Naive B cell (primary cell): ENCODE measurements at places on chromosomes 2 and 18.

DNA sequence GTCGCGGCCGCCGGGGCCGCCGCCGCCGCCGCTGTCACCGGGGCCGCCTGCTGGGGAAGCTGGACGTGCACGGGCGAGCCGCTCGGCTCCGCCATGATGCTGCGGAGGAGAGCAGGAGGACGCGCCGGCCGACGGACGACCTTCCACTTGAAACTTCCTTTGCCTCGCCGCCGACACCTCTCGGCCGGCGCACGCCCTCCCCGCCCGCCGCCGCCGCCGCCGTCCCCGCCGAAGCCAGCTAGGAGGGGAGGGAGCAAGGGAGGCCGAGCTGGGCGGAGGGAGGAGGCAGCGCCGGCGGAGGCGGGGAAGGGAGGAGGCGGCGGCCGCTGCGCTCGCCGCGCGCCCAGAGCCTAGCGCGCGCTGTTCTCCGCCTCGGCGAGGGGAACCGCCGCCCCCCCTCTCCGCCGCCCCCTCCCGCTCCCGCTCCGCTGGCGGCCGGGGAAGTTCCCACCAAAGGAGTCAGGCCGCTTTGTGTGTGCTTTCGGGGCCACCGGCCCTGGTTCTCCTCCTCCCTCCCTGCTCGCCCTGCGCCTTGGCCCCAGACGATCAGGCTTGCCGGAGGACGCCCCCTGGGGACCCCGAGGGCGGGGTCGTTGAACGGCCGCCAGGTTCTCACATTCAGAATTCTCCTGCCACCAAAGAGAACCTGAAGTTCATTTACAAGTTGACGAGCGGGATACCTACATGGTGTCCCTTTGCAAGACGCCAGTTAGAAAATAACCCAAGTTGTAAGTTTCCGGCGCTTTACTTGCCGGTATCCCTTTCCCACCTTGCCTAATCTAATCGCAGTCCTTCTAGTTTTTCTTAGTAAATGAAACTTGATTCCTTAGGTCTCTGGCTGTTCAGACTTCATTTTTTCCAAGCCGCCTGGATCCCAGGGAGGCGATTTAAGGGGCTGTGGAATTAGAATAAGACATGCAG lies at the start of gene STK39:
STK39 (minus strand) TSS at position 255 of the 921 bp plus-strand sequence; CDS start at position 95, 160 bp downstream.
- peak; percentile 68 for DNase-seq

- no peak for DNase-seq
These were observed 51.9 kb downstream of the VRK2 start for GRCh38 chr2:58098254-58099095.

GRCh38 chr2:165074884-165075283 lies 119.6 kb upstream of the SLC38A11 start:
- DNase-seq, result no peak

DNA sequence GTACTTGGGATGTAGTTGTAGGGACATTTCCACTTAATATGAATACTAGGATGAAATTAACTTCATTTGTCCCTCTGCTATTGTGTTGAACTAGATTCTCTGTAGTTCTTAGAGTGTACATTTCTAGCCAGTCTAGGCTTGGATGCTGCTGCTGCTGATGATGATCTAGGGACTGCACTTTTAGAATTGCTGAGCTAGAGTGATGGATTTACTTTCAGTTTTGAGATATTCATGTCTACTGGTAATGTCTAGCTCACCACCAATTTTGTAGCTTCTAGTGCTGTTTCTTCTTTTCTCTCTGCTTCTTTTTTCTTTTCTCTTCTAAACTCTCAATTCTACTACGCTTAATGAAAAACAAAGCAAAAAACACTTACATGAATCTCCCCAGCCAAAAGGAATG lies 49.4 kb downstream of the MRPS9 start:
- no peak for DNase-seq

- DNase-seq, result no peak
These were observed 406.9 kb downstream of the DCDC2C start for GRCh38 chr2:4110273-4110672.

- no peak for DNase-seq
These were observed 89.9 kb upstream of the CD226 start for GRCh38 chr18:70037431-70038061.

GRCh38 chr2:75055820-75056675 lies 97.6 kb downstream of the POLE4 start:
- no peak for DNase-seq

DNA sequence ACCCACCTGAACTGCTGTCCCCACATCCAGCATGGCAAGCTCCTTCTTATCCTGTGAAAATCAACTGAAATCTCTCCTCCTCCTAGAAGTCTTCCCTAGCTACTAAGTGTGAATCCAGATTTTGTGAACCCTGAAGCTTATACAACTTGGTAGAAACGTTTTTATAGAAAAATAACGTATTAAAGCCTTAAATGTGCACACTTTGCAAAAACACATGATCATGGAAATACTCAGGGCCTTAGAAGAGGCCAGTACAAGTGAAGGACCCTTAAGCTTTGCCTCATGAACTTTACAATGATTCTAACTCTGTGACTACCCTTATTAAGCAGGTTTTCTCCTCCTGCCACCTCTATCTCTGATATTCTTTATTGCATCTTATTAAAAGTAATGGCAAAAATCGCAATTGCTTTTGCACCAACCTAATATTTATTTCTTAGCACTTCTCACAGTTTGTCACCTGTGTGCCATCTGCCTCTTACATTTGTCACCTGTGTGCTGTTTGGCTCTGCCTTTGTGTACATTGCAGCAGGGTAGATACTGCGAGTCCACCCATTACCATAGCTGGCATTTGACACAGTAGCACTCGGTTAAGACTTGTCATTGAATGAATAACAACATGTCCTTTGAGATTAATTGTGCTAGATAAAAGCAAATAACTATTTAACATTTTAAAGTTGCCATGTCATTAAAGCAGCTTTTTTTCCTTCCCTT lies 42.2 kb downstream of the FRZB start:
- DNase-seq, result no peak

DNA sequence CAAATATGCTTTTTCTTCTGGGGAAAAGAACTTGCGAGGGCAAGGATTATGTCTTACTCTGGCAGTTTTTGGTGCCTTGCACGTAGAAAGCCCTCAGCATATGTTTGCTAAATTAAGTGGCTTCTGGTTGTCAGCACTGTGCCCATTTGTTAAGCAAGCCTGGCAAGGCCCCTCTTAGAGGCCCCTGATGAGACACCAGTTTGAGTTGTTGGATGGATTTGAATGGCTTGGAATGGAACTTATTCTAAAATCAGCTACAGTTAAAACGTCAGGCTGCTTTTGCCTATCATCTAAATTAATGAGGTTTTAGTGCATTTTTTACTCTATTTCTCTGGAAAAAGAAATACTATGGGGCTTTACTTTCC lies 28.2 kb downstream of the TMEM182 start:
- DNase-seq, result no peak

- no peak for DNase-seq
These were observed 319.8 kb downstream of the ETAA1 start for GRCh38 chr2:67716895-67717396.

DNA sequence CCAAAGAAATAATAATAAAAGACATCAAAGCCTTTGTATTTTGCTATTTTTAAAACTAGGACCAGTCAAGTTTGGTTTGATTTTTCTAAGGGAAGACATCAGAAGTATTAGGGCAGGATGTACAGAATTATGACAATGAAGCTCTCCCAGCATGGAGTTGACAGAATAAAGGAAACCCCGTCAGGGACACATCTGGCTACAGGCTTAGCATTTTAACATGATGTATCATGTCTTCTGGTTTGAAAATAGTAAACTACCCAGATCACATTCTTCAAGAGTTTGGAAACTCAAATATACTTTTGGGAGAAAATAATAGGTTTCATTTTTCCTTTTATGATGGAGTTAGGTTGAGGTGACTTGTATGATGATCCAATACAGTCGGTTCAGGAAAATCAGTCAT lies 552.0 kb upstream of the CDH2 start:
- no peak for DNase-seq

- DNase-seq, result no peak
These were observed 219.6 kb downstream of the SNTG2 start for GRCh38 chr2:1170241-1170640.

DNA sequence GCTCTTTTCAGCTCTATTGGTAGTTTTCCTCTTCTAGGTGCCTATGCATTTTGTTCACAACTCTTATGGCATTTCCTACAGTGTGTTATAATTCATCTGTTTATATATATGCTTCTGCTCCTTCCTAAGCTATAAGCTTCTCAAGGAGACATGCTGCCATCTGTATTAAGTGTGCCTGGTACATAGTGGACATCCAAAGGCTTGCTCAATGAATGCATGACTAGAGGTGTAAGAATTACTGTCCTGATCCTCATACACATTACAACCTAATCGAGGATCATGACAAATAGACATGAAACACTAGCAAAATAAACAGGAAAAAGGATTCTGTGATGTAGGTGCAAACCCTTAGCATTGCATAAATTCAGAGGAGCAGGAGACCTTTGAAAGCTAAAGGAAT lies 50.2 kb downstream of the CDC42EP3 start:
- no peak for DNase-seq

DNA sequence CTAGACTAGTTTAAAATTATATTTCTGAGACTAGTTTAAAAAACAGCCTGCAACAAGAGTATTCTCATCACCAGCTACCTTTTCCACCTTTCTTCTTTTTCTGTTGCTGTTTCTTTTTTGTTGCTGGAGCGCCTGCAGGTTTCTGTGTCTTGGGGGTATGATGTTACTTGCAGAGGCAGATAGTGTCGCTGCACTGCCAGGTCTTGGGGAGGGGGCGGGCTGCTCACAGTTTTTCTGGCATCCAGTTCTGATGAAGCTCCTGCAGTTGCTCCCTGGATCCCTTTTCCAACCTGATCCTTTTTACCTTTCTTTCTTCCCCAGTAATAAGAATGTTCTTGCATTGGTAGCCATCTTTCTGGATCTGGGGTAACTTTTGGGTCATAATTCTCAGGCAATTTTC lies 8.0 kb upstream of the C18orf32 start:
- no peak for DNase-seq

- no peak for DNase-seq
These were observed 126.8 kb downstream of the ACOXL start for GRCh38 chr2:110858993-110859701.

DNA sequence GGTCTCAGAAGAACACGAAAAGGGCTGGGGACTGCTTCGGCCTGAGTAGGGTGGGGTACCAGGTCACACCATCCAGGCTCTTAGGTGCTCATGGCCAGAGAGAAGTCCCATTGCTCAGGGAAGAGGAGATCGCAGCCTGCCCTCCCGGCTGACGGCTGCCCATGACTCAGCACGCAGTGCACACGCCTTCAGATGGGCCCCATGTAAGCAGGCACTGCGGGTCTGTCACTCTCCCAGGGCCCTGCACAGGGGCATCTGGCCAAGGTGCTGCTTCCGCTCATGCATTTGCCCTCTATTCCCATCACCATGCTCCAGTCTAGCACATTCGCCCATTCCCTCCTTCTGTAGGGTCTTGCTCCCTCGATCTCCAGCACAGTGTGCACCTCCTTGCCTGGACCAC lies 34.7 kb downstream of the SFXN5 start:
- DNase-seq, result no peak
